SHP77 treated with DMSO at 0.1 percent for 48 hours (cell line): ENCODE measurements at places on chromosomes 4 and X.

DNA sequence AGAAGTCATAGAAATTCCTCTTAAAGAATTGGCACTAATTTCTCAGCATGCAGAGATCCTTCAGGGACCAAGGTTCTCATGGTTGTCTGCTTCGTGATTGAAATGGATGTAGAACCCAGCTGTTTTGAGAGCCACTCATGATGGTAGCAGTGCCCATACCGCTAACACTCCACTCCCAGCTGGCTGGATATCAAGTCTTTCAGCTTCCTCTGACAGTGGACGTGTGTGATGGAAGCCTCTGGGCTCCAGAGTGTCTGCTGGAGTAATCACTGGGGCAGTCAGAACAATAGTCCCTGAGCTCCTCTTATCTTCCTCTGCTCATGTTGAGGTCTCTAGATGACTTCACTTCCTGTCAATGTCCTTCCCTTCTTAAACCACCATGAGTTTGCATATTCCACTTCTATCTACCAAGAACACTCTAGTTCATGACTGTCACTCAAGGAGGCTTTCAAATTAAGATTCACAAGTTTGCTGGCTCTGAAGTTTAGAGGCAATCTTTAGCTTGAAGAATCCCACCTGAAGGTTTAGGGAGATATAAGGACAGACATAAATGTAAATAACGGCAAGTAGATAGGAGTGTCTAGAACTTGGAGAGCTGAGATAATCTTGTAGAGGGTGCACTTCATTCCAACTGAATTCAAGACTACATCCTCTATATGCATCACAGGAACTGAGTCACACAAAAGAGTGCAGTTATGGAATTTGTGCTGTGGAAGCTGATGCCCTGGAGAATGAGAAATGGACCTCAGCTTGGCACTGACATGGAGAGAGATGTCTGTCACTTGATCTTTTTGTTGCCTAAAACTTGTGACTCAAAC, 64.5 kb upstream of the WDR1 start:
- no peak for DNase-seq

GRCh38 chrX:22060415-22061280, 28.5 kb downstream of the PHEX start:
- no peak for DNase-seq

DNA sequence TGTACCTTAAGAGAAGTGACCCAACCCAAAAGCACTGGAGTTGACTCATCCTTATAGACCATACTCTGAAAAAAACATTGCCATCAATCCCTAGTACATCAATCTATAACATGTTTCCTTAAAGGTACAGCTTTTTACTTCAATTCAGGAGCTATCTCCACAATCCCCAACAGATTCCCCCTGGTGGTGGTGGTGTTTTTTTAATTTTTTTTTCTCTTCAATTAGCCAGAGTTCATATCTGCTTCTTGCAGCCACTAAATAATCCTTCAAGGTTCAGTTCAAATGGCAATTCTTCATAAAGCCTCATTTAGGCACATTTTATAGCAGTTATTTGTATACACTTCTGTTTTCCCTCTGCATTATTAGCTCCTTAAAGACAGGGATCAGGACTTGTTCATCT, 60.7 kb upstream of the KDR start:
- no peak for DNase-seq

GRCh38 chr4:185846505-185847150, 34.6 kb upstream of the SORBS2 start:
- DNase-seq: no peak

DNA sequence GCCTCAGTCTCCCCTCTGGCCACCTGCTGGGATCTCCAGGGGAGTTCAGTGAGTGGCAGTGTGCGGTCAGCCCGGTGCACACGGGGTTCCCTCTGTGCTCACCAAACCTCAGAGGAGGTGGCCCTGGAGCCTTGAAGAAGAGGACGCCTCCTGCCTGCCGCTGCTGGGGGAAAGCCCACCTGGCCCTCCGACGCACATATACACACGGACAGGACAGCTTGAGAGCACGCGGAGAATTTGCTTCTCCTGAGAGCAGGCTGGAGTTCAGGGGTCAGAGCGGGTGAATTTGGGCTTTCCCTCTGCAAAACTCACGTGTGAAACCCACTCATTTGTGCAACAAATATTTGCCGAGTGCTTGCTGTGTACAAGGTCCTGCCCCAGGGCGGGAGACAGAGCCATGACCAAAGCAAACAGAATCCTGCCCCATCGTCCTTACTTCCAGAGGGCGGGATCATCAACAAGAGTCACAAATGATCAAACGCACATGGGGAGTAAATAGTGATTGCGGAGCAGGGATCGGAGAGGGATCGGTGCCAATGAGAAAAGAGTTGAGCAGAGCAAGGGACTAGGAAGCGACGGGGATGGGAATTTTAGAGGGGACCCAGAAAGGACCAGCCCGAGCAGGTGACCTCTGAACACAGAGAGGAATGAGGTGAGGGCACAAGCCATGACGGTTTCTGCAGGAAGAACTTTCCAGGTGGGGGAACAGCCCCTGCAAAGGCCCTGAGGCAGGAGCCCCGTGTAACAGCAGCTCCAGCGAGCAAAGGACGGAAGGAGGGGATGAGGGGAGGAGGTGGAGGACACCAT, 17.6 kb downstream of the BLOC1S4 start:
- no peak for DNase-seq

- DNase-seq: no peak
Measured at GRCh38 chr4:122480655-122481487, 24.3 kb upstream of the IL2 start.

DNA sequence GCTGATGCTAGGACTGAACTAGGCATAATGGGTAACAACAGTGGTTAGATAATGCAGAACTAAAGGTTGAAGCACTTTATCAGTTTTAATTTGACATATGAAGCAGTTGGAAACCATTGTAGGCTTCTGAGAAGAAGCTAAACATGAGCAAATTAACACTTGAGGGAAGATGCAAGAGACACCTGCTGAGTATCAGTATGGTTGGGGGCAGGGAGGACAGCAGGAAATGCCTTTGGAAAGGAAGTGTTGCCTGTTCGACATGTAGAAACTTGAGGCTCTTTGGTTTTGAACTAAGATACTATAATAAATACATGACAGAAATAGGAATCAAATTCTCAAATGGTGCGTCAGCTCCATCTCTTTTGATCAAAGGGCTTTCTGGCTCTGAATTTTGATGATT, 115.6 kb downstream of the FHIP1A start:
- no peak for DNase-seq

GRCh38 chr4:44256414-44256813, 192.2 kb downstream of the KCTD8 start:
- DNase-seq: no peak

- no peak for DNase-seq
Measured at GRCh38 chrX:33741807-33742206, 390.3 kb downstream of the FAM47A start.

DNA sequence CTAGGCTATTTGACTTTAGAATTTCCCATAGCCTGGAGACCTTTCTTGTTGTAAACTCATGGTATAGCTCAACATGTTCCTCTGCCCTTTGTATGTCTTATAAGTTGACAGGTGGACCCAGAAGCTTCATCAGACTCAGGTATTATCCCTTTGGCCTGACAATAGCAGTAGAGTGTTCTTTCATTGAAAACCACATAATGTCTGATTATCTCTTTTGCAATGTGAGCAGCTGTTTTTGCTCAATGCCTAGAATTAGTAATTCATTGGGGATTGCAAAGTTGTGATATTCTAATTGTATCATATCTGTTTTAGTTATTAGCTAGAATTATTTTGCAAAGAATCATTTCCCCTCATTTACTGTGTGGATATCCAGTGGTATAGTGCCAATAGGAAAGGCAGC, 27.5 kb downstream of the TBC1D19 start:
- DNase-seq: no peak

GRCh38 chrX:124030520-124030919, 69.0 kb downstream of the STAG2 start:
- no peak for DNase-seq

GRCh38 chr4:147535124-147535523, 54.2 kb downstream of the EDNRA start:
- no peak for DNase-seq

- no peak for DNase-seq
Measured at GRCh38 chrX:70129816-70130215, 3.4 kb upstream of the IGBP1 start.

GRCh38 chr4:38688676-38689355, 24.8 kb downstream of the KLF3 start:
- DNase-seq: no peak

- DNase-seq: no peak
Measured at GRCh38 chr4:184464759-184465454, 9.4 kb downstream of the IRF2 start.

- no peak for DNase-seq
Measured at GRCh38 chr4:40223343-40223742, 26.5 kb downstream of the RHOH start.

DNA sequence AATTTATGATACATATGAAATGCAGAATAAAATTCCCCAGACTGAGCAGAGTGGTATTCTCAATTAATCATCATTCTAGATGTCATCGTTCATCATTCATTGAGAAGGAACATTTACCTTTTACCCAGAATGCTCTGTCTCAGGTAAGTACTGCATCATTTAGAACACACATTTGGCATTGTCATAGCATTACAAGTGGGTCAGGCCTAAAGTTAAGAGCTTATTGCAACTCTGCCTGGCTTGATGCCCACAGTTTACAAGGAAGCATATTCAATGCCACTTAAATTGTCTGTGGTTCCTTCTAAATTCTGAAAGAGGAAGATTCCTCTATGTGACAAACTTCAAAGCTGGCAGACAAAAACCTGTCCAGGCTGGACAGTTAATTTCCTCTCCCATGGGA, 87.3 kb downstream of the CAMK2D start:
- DNase-seq: no peak

DNA sequence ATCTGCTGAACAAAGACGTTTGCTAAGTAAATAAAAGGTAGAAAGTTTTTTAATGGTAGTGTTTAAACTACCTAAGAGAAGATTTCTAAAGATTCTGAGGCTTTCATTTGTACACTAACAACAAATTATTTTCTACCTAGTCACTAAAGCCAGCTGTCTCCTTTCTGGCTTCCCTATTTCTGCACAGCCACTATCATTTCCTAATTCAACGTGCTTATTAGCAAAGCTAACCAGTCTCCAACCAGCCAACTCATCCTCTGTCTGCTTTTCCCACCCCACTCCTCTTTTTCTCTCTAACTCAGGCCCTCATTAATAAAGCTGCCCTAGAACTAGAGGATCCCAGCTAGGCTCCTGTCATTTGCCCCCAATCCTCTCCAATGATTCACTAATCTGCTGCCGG, 118.2 kb downstream of the ZNF827 start:
- DNase-seq: no peak

DNA sequence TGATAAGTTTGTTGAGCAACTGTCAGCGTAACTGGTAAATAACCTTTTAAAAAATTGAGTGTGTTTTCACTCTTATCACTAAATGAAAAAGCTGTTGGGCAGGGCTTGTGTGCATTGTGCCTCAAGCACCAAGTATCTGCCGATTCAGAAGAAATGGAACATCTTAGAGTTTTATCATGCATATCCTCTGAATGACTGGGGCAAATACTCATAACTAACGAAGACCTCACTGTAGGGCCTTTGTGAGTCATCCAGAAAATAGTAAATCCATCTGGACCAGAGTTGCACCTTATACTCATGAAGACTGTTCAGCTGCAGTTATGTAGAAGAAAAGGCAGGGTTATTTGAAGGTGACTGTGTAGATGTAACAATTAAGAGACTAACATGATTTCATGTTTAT, 222.1 kb downstream of the CAMK2D start:
- no peak for DNase-seq

GRCh38 chr4:33086331-33086925, 2366.3 kb downstream of the PCDH7 start:
- DNase-seq: no peak

- DNase-seq: no peak
Measured at GRCh38 chr4:26912810-26913209, 52.2 kb downstream of the STIM2 start.

- no peak for DNase-seq
Measured at GRCh38 chr4:1570291-1571164, 113.6 kb downstream of the FAM53A start.

GRCh38 chr4:5869966-5870619, 22.8 kb downstream of the CRMP1 start:
- no peak for DNase-seq
